Parietal lobe (tissue), 2 donors: ENCODE measurements at places on chromosomes 11 and 22. TPM values are rescaled to one million over a fixed set of nuclear protein-coding genes. Genes with fewer than 3 reads are reported as not detected.

The CHADL gene
- 3.4 TPM for total RNA-seq

The RSF1 gene
- total RNA-seq = 127 TPM

The PRAME gene
- total RNA-seq = not detected

The OR5A1 gene
- not detected for total RNA-seq

The CRYBB3 gene
- not detected for total RNA-seq

The SNRPD3 gene
- 138 TPM for total RNA-seq

The RBMXL2 gene
- total RNA-seq = 0.31 TPM

The MMP12 gene
- total RNA-seq = not detected

The MS4A12 gene
- not detected for total RNA-seq

The PLEKHB1 gene
- 5.9 TPM for total RNA-seq

The MRGPRF gene
- total RNA-seq = not detected

The SLC15A3 gene
- 1.9 TPM for total RNA-seq

The SLC43A3 gene
- total RNA-seq = 19.1 TPM

The TRIM51 gene
- not detected for total RNA-seq

The OR2AT4 gene
- not detected for total RNA-seq

The SPDYC gene
- total RNA-seq = not detected

The HOATZ gene
- 1.3 TPM for total RNA-seq

The ANKK1 gene
- total RNA-seq = not detected

The MICAL2 gene
- total RNA-seq = 27.2 TPM

The APLP2 gene
- 209 TPM for total RNA-seq

The RAB39A gene
- total RNA-seq = 33.2 TPM

The PACSIN3 gene
- total RNA-seq = 3.4 TPM

The DUSP18 gene
- 34.1 TPM for total RNA-seq

The CCDC82 gene
- 108 TPM for total RNA-seq

The PHLDB1 gene
- 129 TPM for total RNA-seq

The SCGB2A2 gene
- total RNA-seq = not detected

The CECR2 gene
- total RNA-seq = 13.5 TPM

The CSRP3 gene
- total RNA-seq = not detected
